ENCODE measurements at places on chromosomes 1 and 21. TPM values are rescaled to one million over a fixed set of nuclear protein-coding genes. Genes with fewer than 3 reads are reported as not detected.

Gene ADGRL4
- total RNA-seq, result not detected

Gene SMIM11
- 0.90 TPM for total RNA-seq

Gene KCNJ15
- 0.12 TPM for total RNA-seq

Gene ZBTB48
- 34.0 TPM for total RNA-seq

Gene DBT
- total RNA-seq, result 7.8 TPM

Gene OR2T29
- total RNA-seq, result not detected

Gene USH2A
- not detected for total RNA-seq

Gene TRIM67
- total RNA-seq, result not detected

Gene SPRR5
- total RNA-seq, result not detected

Gene RCSD1
- total RNA-seq, result 101 TPM

Gene TMPRSS15
- total RNA-seq, result not detected

Gene FALEC
- total RNA-seq, result 1.1 TPM

Gene TTLL7
- 1.5 TPM for total RNA-seq

Gene FCMR
- total RNA-seq, result 206 TPM

Gene FAM163A
- not detected for total RNA-seq

Gene HMCN1
- 0.05 TPM for total RNA-seq

Gene FCRL1
- total RNA-seq, result 22.4 TPM

Gene LENEP
- not detected for total RNA-seq

Gene ZNF695
- not detected for total RNA-seq

Gene SPRR1B
- not detected for total RNA-seq

Gene IL12RB2
- 3.4 TPM for total RNA-seq
